ENCODE measurements at places on chromosomes 7 and 10. TPM values are rescaled to one million over a fixed set of nuclear protein-coding genes. Genes with fewer than 3 reads are reported as not detected.

Gene FOXI2
- total RNA-seq = not detected

Gene TMEM225B
- not detected for total RNA-seq

Gene GJC3
- not detected for total RNA-seq

Gene GFRA1
- total RNA-seq = 1.8 TPM

Gene ZNF33B
- total RNA-seq = 7.4 TPM

Data from Peyer's patch (tissue), 4 donors.